ENCODE measurements at places on chromosomes 7 and 10.

DNA sequence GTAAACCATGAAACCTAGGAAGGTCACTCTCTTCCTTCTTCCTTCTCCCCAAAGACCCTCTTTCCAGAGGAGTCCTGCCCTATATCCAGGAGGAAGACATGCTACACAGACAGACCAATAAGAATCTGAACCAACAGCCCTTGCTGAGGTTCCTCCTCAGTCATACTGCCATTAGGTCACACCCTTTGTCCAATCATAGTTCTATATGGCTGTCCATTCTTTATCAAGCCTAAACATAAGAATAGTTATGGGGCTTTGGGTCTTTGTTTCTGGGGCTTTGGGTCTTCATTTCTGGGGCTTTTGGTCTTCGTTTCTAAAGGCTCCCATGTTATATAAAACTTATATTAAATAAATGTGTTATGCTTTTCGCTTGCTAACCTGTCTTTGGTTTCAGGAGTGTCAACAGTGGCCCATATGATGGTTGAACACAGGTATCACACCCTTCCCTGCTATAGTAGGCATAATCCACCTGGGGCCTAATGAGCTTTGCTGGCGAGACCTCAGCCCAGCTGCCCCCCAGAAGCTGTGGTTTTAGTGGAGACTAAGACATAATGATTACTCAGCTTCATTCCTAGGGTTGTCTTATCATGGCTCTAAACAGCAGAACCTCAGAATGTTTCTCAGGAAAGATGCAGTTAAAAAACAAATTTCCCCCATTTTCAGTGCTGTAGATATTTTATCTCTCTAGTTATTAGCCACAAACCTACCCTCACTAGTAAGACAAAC, 91.6 kb downstream of the ELMO1 start:
- no peak for DNase-seq

DNA sequence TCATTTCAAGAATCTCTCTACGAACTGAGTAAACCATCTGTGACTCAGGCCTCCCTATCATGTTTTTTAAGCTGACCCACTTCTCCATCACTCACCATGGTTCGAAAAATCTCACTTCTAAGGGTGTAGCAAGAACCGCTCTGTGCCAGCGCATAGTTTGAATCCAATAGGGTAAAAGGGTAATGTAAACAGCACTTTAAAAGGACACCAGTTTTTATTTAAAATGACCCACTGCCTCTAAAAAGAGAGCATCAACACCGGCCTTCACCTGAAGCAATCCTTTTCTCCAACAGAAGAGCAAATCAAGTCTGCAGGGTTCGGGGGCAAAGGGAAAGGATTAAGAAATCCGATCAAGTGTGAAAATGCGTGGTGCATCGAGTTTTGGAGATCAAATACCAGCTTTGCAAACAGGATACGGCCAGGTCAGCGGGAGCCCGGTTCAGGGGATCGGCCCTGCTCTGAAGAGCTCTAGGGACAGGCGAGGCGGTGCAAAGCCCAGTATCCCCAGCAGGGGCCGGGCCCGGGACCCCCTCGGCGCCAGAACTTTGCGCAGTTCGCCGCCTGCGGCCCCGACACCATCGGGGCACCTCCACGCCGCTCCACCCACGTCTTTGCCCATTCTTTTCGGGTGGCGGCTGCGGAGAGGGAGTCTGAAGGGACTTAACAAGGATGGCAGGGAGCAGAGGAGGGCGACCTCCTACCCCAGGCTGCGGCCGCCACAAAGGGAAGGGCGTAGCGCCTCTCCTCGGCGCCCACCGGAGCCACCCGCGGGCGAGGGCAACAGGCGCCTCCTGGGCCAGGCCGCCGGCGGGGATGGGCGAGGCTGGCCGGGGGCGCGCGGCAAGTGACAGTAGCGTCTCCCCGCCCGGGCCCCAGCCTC, 842 bp downstream of the NMT2 start:
- peak; percentile 44 for DNase-seq

DNA sequence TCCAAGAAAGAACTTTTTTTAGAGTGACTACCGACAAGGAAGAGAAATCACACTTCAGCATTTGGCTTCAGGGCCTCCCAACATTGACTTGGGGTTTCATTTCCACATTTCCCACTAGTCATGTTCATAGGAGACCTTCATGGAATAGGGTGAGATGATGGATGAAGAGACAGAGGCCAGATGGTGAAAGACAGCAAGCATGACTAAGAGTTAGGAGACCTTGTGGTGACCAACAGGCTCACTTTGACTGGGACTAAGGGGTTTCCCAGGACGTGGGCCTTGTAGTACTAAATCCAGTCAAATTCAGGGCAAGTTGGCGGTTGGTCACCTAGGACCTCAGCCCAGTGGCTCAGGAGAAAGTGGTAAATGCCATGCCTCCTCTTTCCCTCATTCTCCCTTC, 3.0 kb upstream of the GIMAP5 start:
- DNase-seq = no peak

DNA sequence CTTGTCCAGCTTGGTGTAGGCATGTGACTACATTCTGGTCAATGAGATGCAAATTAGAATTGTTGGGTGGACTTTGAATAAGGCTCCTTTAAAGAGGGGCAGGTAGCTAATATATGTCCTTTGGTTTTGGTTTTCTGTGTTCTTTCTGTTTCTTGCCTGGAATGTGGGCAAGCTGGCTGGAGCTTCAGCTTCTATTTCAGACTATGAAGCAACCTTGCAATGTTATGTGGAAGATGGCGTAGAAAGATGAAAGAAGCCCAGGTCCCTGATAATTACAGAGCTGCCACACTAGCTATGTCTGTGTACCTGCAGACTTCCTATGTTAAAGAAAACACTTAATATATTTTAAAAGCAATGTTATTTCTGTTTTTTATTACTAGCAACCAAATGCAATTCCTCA, 46.2 kb downstream of the NEURL1 start:
- DNase-seq = no peak

- no peak for DNase-seq
Measured at GRCh38 chr7:88357294-88357693, 50.6 kb upstream of the STEAP4 start.

DNA sequence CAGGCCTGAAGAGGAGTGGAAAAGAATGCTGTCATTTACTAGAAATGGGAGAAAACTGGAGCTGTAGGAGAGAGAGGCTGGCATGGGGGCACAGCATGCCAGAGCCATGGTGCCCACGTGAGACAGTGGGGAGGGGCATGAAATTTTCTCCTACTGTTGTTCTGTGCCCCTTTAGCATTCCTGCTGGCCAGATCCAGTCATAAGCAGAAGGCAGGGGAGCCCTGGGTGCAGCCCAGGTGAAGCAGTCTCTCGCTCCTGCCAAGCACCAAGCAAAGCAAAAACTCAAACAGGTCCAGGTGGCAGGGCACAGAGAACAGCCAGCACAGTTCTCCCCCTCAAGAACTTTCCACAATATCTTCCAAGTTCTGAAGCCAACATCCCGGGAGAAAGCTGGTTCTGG, 383.2 kb downstream of the TCERG1L start:
- no peak for DNase-seq

Measured in GM19239 (cell line).